ENCODE measurements at places on chromosomes 4 and X.

GRCh38 chr4:54482529-54483200 lies 175.1 kb upstream of the KIT start:
- DNase-seq, result no peak

DNA sequence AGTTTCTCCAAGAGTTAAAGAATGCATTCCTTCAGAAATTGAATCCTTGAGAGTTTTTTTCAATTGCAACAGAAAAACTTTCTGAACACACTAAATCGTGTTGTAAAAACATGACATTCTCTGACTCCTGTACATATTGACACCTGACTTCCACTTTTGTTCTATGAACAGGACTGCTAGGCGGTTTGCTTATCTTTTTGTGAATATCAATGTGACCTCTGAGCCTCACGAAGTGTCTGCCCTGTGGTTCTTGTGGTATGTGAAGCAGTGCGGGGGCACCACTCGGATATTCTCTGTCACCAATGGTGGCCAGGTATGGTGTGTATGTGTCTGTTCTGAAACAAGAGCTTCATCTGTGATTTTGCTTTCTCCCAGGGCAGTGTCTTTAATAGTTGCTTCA lies 71.9 kb downstream of the MAOA start:
- no peak for DNase-seq

DNA sequence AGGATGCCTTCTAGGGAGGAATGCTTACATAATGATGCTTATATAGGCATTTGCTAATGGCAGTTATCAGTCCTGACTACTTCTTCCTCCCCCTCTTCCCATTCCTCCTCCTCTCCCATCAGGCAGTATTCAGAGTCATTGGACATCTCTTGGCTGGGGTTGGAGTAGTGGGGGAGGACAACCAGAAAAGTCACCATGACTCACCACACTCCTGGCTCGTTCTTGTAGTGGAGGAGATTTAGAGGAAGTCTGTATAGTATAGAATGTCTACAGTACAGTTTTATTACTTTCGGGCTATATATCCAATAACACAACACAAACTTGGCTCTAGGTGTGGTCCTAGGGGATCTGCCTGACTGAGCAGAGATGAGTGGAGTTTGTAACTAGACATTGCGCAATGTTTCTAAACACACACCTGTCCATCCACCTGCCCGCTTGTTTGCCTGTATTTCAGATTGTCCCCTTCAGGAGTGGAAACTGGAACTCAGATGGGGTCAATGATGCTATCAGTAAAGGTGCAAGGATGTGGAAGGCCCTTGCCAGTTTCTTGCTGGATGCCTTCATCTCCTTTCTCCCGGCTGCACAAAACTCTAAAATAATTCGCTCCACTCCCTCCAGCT lies 27.9 kb upstream of the KIAA1210 start:
- no peak for DNase-seq

DNA sequence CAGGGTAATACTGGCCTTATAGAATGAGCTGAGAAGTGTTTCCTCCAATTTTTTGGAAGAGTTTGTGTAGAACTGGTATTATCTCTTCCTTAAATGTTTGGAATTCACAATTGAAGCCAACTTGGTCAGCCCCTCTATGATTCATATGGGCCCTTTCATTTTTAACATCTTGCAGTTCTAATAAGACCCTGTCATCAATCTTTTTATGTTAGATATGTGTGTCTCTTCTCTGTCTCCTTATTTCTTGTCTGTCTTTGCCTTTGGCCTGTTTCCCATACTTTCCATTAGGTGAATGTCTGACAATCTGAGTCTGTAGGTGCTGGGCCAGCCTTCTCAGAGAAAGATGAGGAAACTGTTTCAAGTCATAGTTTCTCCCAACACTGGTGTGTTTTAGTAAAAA lies 88.7 kb downstream of the SLC16A2 start:
- no peak for DNase-seq

DNA sequence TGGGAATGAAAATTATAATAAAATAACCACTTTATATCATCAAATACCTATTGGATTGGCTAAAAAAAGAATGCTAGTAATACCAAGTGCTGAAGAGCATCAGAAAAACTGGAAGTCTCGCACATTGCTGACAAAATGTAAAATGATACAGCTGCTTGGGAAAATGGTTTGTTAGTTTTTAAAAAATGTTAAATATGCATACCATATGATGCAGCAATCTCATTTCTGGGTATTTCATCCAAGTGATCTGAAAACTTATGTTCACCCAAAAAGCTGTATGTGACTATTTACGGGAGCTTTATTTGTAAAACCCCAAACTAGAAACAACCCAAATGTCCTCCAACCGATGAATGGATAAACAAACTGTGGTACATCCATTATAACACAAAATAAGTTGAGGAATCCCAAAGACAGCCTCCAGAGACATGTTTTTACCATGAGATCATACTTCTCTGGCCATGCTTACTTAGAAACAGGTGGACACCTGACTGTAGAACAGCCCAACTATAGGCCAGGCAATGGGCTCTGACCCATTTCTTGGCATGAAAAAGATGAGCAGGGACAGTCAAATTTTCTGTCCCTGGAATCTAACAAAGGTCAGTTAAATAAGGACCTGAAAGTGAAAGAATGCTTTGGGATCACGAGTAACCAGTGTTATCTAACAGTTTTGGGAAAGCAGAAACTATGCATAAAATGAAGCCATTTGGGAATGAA lies 47.5 kb upstream of the FAM120C start:
- no peak for DNase-seq

GRCh38 chrX:144335402-144335801 lies 451.5 kb downstream of the UBE2NL start:
- DNase-seq, result no peak

DNA sequence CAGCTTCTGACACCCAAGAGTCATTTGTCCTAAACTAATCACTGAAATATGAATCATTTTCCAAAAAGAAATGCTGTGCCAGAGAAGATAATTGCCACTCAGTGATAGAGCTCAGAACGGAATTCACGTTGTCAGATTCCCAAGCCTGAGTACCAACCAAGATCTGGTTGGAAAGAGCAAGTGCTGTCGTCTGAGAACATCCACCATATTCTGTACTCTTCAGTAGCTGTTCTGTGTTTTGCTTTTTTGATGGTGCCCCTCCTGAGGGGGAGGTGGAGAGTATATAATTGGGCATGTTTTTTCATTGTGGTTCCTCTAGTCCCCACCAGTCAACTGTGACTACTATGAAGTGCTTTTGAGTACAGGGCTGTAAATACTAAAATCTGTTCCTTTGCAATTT lies 13.2 kb downstream of the RUFY3 start:
- DNase-seq, result no peak

DNA sequence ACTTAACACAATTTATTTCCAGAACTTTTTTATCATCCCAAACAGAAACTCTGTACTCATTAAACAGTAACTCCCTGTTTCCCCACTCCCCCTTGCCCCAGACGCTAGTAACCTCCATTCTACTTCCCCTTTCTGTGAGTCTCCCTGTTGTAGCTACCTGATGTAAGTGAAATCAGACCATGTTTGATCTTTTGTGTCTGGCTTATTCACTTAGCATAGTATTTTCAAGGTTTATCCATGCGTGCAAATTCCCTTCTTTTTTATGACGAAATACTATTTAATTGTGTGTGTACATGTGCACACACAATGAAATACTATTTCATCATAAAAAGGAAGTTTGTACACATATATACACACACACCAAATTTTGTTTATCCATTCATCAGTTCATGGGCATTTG lies 5.2 kb downstream of the PKD2 start:
- DNase-seq, result no peak

DNA sequence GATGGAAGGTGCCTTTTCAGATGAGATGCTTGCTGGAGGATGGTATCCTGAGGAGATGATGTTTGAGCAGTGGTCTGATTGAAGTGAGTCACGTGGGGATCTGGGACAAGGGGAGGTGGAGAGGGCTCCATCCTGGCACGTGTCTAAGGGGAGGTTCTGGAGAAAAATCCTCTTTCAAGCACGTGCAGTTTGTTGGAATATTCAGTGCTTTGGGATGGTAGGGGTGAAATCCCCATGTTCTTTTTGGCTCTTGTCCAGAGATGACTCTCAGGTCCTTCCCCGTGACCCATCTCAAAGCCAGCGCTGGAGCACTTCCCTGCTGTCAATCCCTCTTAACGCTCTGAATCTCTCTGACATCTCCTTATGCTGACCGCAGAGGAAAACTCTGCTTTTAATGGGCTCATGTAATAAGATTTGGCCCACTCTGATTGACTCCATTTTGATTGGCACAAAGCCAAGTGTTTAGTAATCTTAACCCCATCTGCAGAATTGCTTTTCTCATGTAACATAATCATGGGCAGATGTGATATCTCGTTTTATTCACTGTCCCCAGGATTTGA lies 10.8 kb upstream of the KLKB1 start:
- no peak for DNase-seq

DNA sequence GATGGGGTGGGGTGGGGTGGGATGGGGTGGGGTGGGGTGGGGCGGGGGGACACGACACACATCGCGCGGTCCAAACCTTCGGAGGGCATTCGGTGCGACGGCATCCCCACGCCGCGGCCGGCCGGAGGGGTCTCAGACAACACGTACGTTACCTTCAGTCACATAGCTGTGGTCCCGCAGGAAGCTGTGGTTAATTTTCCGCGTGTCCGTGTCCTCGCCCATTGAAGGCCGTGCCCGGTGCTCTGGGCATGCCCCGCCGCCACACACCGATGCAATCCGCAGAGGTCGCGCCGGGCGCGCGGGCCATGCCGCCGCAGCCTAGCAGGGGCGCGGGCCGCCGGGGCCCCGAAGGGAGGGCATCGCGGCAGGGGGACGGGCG lies 417 bp downstream of the PPP2R2C start:
- DNase-seq, result no peak

- no peak for DNase-seq
Measured at GRCh38 chr4:5660185-5660584, 48.2 kb downstream of the EVC2 start.

- no peak for DNase-seq
Measured at GRCh38 chr4:65340382-65341109, 329.7 kb downstream of the EPHA5 start.

DNA sequence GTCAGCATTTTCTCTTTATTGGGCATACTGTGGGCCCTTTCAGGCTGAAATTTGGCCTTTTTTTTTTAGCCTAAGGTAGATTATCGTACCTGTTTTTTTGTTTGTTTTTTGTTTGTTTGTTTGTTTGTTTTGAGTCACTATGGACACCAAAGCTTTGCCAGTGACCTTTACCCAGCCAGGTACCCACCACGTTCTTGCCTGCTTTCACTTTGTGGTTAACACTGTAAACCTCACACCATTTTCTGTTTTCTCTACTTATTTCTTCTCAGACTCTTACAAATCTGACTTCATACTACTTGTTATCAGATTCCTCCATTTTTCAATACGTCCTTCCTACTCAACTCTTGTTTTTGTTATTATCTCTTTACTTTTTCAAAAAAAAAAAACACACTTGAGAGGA lies 81.5 kb downstream of the ZNF674 start:
- no peak for DNase-seq

DNA sequence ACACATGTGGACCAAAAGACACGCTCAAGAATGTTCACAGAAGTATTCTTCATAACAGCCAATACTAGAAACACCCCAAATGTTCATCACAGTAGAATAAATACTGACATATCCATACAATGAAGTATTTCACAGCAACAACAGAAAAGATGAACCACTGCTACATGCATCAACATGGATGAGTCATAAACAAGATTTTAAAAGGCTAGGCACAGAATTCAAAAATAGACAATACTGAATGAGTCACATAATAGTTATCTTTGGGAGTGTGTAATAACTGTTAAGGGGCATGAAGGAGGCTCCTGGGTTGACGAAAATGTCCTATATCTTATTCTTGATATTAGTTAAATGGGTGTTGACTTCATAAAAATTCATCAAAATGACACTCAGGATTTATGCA lies 43.5 kb downstream of the CLOCK start:
- no peak for DNase-seq

DNA sequence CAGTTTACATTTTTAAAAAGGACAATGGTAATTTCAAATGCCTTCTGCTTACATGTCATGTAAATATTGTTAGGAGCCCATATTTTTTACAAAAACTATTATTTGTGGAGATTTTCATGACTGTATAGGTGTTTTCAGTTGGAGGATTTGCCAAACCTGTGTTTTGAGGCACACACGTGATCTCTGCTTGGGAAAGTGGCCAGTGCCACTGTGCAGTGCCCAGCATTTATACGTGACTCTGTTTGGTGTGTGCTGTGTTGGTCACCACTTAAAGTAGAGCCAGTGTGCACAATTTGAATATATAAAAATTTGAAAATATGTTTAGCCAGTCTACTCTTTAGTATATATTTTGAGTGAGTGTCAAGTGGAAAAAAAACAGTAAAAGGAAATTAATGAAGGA lies 26.8 kb upstream of the NAP1L5 start:
- no peak for DNase-seq

- no peak for DNase-seq
Measured at GRCh38 chrX:74493806-74494205, 72.5 kb downstream of the SLC16A2 start.

DNA sequence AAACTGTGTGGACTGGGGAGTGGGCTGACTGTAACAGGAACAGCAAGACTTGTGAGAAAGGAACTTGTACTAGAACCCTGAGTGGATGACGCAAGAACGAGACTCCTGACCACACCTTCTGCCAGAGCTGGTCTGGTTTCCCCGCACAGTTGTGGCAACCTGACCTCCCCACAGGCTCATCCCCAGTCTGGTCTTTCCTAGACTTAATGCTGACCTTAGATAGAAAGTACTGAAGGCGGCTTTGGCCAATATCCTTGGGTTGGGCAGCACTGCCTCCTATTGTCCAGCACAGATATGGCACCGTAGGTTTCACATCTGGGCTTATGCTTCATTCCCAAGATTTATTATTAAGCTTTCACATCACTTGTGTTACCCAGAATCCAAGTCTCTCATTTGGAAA lies 137.8 kb upstream of the FRG1 start:
- DNase-seq, result no peak

- no peak for DNase-seq
Measured at GRCh38 chrX:120269373-120270035, 18.9 kb downstream of the ZBTB33 start.

- DNase-seq, result no peak
Measured at GRCh38 chrX:110588853-110589252, 206.8 kb downstream of the CHRDL1 start.

- no peak for DNase-seq
Measured at GRCh38 chr4:145014365-145014764, 83.6 kb downstream of the ANAPC10 start.

DNA sequence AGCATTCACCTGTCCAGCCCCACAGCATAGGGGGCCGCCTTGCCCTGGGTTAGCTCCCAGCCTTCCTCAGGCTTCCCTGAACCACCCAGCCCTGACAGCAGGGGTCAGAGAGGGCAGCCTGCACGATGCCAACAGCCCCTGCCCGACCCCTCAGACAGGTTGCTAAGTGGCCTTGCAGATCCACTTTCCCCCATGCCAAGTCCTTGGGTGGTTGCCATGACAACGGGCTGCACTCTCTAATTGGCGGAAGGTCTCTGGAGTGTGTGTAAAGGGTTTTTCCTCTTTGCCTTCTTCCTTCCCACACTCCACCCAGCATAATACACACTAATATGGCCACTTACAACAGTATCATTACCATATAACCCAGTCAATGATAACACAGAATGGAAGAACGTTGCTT lies 99.6 kb upstream of the AFAP1 start:
- no peak for DNase-seq

All from stimulated activated CD8-positive, alpha-beta memory T cell treated with anti-CD3 and anti-CD28 coated beads, Interleukin-7, amount 100 ng/mL, for 24 hours (primary cell).